Germinal center (tissue), 1 donor: ENCODE measurements at places on chromosomes 12 and 14.
A peak's percentile ranks its signal among the peaks of the same experiment; 100 is the strongest.

DNA sequence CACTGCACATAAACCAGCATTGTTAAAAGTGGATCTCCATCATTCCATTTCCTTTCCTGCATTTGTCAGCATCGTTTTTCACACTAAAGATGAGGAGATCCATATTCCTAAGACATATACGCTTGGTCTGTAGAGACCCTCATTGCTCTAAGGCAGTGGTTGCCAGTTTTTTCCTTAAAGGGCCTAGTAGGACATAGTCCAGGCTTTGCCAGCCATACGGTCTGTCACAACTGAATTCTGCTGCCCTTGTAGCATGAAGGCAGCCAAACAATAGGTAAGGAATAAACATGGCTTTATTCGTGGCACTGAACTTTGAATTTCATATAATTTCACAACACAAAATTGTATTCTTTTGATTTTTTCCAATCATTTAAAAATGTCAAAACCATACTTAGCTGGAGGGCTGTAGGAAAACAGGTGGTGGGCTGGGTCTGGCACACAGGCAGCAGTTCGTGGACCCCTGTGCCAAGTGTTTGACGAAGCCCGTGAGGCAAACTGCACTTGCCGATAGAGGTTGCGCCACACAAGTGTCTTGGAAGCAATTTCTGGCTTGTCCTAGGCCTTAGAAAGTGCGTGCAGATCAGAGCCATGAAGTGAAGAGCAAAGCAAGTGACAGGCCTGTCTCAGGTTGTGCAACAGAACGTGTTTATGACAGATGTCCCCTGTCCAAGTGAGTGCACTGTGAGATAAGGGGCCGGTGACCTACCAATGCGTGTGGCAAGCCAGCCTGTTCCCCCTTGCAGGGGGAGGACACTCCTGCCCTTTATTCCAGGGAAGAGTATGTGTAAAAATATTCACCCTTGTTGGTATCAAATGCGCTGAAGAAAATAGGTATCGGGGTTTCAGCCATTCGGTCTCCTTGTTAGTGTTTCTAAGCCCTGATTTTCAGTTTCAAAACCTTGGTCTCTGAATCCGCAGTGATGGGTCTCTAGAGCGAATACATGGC is 916 bp upstream of the CHPT1 start:
- peak; percentile 14 for DNase-seq

DNA sequence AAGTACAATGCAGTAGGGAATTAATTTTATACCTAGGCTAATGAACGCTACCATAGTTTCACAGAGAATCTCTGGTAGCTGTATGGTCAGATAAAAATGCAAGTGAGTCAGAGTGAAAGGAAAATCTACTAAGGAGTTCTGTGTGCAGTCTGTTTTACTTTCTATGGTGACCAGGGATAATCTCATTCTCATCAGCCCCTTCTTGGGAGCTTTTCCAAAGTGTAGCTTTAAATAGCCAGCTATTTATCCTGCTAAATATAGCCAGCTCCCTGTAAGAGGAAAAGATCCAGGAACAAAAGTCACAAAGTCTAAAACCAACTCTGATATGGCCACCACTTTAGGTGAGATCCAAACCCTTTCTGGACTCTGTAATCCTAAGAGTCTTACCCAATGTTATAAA is 75.5 kb downstream of the TMEM116 start:
- DNase-seq = no peak

DNA sequence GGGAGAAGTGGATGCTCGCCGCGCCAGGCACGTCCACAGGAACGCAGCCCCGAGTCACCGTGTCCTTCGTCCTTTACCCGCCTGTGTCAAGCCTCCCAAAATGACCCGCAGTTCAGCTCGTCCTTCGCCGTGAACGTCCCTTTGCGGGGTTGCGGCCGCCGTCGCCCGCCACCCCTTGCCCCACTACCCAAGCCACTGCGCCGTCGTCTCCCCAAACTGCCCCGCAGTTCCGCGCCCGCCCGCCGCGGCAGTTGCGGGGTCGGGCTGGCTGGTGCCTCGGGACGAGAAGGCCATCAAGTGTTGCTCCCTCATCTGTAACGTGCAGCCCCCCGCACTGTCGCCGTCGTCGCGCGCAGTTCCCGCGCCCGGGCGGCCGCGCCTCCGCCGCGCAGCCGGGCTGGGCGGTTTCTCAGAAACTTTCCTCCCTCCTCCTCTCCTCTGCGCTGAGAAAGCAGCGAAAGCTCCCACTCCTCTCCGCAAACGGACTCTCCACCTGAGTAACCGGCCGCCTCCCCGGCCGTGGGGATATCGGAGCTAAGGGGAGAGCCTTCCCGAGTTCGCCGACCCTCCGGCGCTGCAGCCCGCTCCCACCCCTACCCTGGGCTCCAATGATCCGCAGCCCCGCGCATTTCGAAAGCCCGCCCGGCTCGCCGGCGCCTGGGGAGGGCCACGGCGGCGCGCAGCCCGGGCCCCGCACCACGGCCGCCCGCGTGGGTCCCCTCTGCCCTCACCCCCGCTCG is 6.7 kb downstream of the CDKN1B start:
- peak; percentile 44 for DNase-seq

DNA sequence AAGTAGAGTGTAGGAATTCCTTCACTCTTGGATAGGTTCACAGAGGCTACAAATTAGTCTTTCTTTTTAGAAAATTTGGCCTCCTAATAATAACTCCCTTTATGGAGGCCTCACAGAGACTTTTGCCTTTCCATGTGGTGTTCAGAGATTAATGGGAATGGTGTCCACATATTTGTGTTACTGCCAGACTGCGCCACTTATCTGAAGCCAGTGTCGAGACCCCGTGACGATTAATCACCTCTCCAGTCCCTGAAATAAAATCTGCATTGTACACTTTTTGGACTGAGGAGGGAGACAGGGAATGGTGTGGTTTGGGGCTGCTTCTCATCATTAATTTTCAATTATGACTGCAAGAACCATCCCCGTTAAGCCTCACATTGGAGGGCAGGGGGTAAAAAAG is 980.5 kb downstream of the FLRT2 start:
- DNase-seq = no peak

DNA sequence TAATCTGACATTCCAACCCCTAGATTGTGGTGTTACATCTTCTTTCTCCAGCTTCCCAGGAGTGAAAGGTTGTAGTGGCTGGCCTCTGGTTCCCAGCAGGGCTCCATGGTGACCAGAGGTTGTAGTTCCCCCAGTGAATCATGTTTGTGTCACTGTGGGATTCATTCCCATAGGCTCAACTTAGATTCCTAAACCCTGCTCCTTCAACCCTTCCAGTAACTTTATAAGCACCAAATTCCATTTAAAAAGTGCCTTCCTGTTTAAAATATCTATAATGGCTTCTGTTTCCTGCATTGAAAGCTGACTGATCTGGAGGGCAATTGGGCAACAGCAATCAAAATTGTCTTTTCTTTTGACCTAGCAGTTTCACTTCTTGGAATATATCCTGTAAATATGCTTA is 40.5 kb upstream of the TBC1D15 start:
- DNase-seq = no peak

DNA sequence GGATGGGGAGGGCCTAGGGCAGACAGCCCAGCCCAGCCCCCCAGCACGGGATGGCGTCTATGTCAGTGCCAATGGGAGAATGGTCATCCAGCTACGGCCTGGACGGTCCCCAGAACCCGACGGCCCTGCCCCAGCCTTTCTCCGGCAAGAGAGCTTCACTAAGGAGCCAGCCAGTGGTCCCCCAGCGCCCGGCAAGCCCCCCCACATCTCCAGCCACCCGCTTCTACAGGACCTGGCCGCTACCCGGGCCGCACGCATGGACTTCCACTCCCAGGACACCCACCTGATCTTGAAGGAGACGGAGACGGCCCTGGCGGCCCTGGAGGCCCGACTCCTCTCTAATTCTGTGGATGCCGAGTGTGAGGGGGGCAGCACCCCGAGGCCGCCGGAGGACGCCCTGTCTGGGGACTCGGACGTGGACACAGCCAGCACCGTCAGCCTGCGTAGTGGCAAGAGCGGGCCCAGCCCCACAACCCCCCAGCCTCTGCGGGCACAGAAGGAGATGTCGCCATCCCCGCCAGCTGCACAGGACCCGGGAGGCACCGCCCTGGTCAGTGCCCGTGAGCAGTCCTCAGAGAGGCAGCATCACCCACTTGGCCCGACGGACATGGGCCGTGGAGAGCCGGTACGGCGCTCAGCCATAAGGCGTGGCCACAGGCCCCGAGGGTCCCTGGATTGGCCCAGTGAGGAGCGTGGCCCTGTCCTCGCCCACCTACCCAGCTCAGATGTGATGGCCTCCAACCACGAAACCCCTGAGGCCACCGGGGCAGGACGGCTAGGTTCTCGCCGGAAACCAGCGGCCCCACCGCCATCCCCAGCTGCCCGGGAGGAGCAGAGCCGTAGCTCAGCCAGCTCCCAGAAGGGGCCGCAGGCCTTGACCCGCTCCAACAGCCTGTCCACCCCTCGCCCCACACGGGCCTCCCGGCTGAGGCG is 21.9 kb downstream of the CEP170B start:
- DNase-seq = no peak

GRCh38 chr12:74415633-74416032 is 122.0 kb upstream of the ATXN7L3B start:
- no peak for DNase-seq

DNA sequence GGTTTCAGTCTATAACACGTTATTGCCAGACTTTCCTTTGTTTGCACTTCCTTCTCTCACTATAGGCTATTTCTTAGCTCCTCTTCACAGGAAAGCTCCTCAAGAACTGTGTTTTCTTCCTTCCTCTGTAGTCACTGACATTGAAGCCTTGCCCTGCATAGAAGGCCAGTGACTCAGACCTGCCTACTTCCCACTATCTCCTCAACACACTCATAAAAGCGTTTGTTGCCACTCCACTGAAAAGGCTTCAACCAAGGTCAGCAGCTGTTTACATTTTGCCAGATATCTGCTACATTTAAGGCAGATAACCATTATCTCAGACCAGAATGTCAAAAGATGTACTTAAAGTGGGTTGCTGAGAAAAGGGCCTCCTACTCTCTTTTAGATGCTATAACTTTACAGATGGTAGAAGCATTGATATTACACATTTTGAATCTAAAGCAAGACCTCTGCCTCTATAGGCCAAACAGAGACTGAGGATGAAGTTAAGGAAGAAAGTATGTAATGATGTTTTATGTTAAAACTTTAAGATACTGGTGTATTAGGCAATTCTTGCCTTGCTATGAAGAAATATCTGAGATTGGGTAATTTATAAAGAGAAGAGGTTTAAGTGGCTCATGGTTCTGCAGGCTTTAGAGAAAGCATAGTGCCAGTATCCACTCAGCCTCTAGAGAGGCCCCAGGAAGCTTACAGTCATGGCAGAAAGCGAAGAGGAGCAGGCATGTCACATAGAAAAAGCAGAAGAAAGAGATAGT is 233.3 kb upstream of the FLRT2 start:
- no peak for DNase-seq

GRCh38 chr12:131855521-131856142 is 27.4 kb downstream of the MMP17 start:
- DNase-seq = no peak

DNA sequence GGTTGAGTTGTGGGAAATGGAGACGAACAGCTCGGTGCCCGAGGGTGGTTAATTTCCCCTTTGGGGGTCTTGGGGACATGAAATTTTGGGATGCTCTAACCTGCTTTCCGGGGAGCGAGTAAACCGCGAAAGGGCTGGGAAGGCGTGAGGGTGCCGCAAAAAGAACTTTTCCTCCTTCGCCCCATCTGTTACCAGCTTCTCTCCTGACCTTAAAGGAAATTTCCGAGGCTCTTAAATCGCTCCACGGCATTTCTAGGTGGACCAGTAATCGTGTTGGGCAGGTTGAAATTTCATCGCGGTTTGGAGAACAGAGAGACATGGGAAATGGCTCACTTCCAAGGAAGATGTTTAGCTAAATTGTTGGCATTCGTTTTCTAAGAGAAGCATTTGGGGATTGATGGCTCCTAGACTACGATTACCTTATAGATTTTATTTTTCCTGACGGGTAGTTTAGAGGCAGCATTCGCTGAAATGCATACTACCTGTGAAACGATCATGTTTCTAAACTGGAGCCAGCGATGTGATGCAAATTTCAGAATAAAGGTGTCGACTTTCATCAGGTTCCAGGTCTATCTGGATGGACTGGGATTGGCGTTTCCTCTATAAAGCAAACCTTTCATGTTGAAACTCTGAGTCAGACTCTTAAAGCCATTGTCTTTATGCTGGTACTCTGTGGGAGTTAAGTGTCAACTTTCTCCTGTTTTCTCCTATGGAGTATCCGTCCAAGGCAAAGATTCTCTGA is 414.5 kb downstream of the PCNX1 start:
- DNase-seq = no peak

GRCh38 chr12:100823963-100824362 is 29.4 kb downstream of the ANO4 start:
- DNase-seq = no peak

GRCh38 chr12:132125736-132126135 is 18.4 kb downstream of the DDX51 start:
- DNase-seq = no peak

DNA sequence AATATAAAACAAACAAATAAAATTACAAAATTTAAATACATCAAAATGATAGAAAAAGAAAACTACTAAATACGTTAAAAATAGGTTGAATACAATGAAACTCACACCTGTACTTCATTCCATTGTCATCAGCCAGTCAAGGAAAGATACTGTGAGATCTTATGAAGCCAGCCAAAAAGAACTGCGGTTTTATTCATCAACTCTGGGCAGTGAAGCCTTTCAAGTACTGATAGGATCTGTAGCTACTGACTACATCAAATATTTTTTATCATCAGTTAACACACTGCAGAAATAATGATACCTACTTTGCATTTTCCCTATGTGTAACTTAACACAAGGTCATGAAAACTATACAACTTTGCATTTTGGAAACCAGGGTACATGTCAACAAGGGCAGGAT is 46.3 kb upstream of the FAR2 start:
- DNase-seq = no peak

DNA sequence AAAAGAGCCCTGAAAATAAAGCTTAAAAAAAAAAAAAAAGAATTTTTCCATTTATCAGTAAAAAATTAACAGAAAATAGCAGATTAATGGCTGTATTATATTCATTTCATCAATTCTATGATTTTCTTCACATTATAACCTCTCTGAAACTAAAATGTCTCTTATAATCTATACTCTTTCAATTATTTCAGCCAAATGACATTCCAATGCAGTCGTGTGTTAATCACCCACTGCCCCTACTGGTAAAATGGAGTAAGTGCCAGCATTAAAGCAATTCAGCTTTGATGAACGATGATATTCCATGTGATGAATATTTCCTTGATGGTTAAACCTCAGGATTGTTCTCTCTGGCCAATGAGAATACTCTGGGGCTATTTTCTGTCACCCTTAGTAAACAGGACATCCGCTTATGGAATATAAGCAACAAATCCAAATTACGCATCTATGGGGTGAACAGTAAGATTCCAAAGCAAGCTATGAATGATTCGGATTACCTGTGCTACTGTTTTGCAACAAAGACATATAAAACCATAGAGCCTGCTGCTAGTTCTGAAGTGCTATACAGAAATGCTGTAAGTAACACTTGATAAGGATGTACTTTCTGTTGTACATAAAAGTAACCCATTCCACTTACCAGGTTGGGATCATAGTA is 20.3 kb upstream of the SYCP3 start:
- peak; percentile 53 for DNase-seq

- DNase-seq = no peak
These were observed 43.1 kb downstream of the GALNT16 start for GRCh38 chr14:69303086-69303485.
